ENCODE measurements at places on chromosomes 6 and 20. TPM values are rescaled to one million over a fixed set of nuclear protein-coding genes. Genes with fewer than 3 reads are reported as not detected.

BEND3 gene
- 9.0 TPM for total RNA-seq

ZNF334 gene
- total RNA-seq = 2.6 TPM

NOX3 gene
- not detected for total RNA-seq

SLC25A27 gene
- total RNA-seq = 1.1 TPM

BTN2A1 gene
- total RNA-seq = 22.7 TPM

BHLHE23 gene
- total RNA-seq = not detected

C6orf15 gene
- not detected for total RNA-seq

DEFB127 gene
- not detected for total RNA-seq

HELZ2 gene
- 4.8 TPM for total RNA-seq
